ENCODE measurements at places on chromosomes 16 and 17. TPM values are rescaled to one million over a fixed set of nuclear protein-coding genes. Genes with fewer than 3 reads are reported as not detected.

The LDHD gene
- polyA plus RNA-seq = 1.6 TPM

The CCDC78 gene
- polyA plus RNA-seq = 12.4 TPM

The TRPV3 gene
- 0.98 TPM for polyA plus RNA-seq

The CRYM gene
- 0.87 TPM for polyA plus RNA-seq

The SLC12A3 gene
- polyA plus RNA-seq = 0.34 TPM

The TBC1D28 gene
- polyA plus RNA-seq = not detected

The ABR gene
- polyA plus RNA-seq = 37.6 TPM

The SPN gene
- polyA plus RNA-seq = 49.3 TPM

The CCL7 gene
- polyA plus RNA-seq = 5.4 TPM

The TBC1D10B gene
- 25.0 TPM for polyA plus RNA-seq

The EXOC3L1 gene
- 2.2 TPM for polyA plus RNA-seq

The EPOP gene
- polyA plus RNA-seq = 4.3 TPM

The KCNH6 gene
- polyA plus RNA-seq = 0.25 TPM

The CCL8 gene
- polyA plus RNA-seq = 2.9 TPM

The HS3ST2 gene
- 2.4 TPM for polyA plus RNA-seq

The RAB11FIP4 gene
- polyA plus RNA-seq = 5.3 TPM

The CX3CL1 gene
- polyA plus RNA-seq = 7.2 TPM

The GLP2R gene
- polyA plus RNA-seq = 0.09 TPM

The RNF213 gene
- polyA plus RNA-seq = 114 TPM

The DNAH2 gene
- polyA plus RNA-seq = 0.07 TPM

The ABCA8 gene
- polyA plus RNA-seq = 1.6 TPM

The MYO15B gene
- polyA plus RNA-seq = 448 TPM

The GLTPD2 gene
- 0.16 TPM for polyA plus RNA-seq

The AOC3 gene
- polyA plus RNA-seq = 16.0 TPM

Data from thymus (tissue), 14 donors.